ENCODE measurements at places on chromosomes 6 and 20. TPM values are rescaled to one million over a fixed set of nuclear protein-coding genes. Genes with fewer than 3 reads are reported as not detected.

PDYN gene
- not detected for total RNA-seq

AAR2 gene
- 20.6 TPM for total RNA-seq

SLC2A10 gene
- not detected for total RNA-seq

CCN6 gene
- not detected for total RNA-seq

PSORS1C2 gene
- not detected for total RNA-seq

NNAT gene
- total RNA-seq, result 0.66 TPM

ZNF334 gene
- total RNA-seq, result 3.0 TPM

AVP gene
- total RNA-seq, result not detected

SLC22A16 gene
- not detected for total RNA-seq

PSMB8 gene
- 286 TPM for total RNA-seq

C6orf118 gene
- not detected for total RNA-seq

LPIN3 gene
- total RNA-seq, result 2.3 TPM

MTG2 gene
- 19.7 TPM for total RNA-seq

ZFP57 gene
- 2.6 TPM for total RNA-seq

NOX3 gene
- total RNA-seq, result not detected

PBOV1 gene
- total RNA-seq, result not detected

ZNF341 gene
- 6.4 TPM for total RNA-seq

MAFB gene
- not detected for total RNA-seq

CYP21A2 gene
- 0.16 TPM for total RNA-seq

CSNK2B gene
- 204 TPM for total RNA-seq

TMEM200A gene
- total RNA-seq, result 2.2 TPM

PET117 gene
- 8.4 TPM for total RNA-seq

MUC22 gene
- not detected for total RNA-seq

SERINC3 gene
- total RNA-seq, result 86.8 TPM

DEFB124 gene
- not detected for total RNA-seq
